ENCODE measurements at places on chromosomes 16 and 17.

DNA sequence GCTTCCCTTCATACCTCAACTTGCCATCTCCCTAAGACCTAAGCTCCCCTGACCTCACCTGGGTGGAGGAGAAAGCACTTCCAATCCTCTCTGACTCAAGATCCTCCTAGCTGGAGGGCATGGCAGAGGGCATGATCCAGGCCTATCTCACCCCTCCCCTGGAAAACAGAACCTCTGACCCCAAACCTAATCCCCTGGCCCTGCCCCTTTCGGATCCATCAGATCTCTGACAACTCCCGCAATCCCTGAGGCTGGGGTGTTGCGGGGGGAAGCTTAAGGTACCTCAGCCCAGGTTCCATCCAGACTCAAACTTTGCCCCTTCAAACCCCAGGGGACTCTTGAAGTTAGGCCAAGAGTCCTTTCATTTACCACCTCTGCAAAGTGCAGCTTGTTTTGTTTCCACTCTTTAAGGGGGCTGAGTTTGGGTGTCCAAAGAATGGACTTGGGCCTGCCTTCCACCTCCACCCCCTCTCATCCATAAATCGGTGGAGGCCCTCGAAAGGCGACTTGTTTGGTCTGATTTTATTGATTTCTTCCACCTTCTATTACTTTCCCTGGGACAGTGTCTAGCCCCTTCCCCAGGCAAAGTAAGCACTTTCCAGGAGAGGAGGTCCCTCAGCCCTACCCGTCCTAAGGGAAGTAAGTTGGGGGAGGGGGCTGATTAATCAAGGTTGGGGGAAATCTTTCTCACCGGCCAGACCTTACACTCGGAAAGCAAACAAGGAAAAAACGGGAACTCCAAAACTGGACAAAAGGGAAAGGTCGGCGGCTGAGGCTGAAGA is 2.6 kb downstream of the EPOP start:
- no peak for DNase-seq

DNA sequence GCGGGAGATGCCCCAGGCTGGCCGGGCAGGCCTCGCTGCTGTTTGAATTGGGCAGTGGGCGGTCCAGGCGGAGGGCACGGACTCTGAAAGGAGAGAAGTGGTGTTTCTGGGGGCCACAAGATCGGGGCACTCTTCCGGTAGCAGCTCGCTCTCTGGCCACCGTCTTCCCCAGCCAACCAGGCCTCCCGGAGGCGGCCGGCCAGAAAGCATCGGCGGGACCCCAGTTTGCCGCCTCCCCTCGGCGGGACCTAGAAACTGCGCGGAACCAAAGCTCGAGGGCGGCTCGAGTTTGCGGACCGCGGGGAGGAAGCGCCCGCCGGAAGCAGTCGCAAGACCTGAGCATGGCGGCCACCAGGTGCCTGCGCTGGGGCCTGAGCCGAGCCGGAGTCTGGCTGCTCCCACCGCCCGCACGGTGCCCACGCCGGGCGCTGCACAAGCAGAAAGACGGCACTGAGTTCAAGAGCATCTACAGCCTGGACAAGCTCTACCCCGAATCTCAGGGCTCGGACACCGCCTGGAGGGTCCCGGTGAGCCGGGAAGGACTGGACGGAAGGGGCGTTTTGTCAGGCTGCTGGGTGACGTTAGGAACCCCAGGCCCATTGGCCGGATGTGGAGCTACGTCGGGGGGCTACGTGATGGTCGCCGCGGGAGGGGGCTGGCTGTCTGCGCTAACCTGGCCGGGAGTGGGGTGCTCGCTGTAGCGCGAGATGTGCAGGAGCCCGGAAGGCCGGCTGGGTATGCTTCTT is at the start of gene MRPL58:
Gene MRPL58, plus strand, starts transcription at position 325 of the 746 bp plus-strand sequence. Its CDS starts 17 bp downstream, at position 342.
- DNase-seq = peak; percentile 96

- no peak for DNase-seq
Observed at GRCh38 chr17:5640726-5641125, 56.4 kb upstream of the NLRP1 start.

GRCh38 chr17:4751932-4752331 is 12.2 kb upstream of the CXCL16 start:
- DNase-seq = no peak

GRCh38 chr17:20996724-20997615 is 45.8 kb downstream of the USP22 start:
- DNase-seq = no peak

GRCh38 chr16:59170099-59170712 is 436.1 kb upstream of the GOT2 start:
- no peak for DNase-seq

- DNase-seq = no peak
Observed at GRCh38 chr16:79932572-79932971, 332.0 kb upstream of the MAF start.

- DNase-seq = no peak
Observed at GRCh38 chr17:81593105-81593871, 41.1 kb upstream of the FAAP100 start.

DNA sequence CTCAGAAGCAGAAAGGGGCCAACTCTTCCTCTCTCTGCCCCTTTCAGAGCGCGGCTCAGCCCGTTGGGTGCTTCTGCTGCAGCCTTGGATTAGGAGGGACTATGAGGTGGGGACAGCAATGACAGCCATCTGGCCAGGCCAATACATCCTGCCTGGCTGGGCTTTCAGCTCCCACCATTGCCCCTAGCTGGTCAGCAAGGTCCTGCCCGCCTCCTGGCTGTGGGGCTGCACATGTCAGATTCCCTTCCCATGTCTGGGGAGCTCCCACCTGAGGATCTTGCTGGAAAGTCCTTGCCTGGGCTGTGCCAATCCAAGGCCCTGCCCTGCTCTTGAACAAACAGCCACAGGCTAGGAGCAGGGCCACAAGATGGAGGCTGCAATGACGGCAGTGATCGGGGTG is 8.3 kb downstream of the TRIM65 start:
- DNase-seq = no peak

DNA sequence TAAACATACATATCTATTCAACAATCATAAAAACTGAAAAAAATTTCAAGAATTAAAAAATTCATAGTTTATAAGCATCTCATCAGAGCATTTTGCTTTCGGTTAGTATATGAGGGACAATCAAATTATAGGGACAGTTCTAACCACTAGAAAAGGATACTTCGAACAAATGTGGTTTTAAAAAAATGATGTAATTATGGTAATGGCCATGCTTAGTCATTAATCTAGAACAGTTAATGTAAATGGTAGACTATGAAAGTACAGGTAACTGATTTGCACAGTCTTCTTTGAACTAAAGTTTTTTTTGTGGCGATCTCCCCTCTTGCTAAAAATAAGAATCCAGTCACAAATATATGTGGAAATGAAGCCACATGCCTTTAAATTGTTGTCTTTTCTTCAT is 63.5 kb upstream of the PHOSPHO1 start:
- DNase-seq = no peak

DNA sequence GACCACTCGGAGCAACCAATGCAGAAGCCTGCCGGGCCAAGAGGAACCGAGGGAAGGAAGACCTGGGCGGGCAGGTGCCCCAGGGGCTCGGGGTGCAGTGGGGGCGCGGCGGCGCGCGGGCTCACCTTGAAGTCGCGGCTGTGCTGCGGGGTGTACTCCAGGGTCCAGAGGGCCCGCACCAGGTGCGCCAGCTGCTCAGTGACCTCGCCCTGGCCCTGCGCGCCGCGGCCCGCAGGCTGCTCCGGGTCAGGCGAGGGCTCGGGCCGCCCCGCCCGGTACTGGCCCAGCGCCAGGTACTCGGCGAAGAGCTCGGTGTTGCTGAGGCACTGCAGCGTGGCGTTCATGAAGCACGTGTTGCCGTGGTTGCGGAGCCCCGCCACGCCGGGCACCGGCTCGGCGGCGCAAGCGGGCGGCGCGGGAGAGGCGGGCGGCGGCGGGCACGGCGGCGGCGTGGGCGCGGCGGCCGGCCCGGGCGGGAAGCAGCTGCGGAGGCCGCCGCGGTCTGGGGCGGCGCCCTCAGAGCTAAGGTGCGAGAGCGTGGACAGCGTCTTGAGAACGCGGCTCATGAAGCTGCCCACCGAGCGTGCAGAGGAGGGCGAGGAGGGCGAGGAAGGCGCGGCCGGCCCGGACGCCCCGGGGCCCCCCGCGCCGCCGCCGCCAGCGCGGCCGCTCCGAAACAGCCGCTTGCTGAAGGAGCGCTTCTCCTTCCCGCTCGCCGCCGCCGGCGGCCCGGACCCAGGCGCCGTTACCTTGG is 562 bp downstream of the USP31 start:
- peak; percentile 50 for DNase-seq
